GF-D8 (cell line): ENCODE measurements at places on chromosomes 3 and 15.

GRCh38 chr3:172516318-172517214, 6.7 kb downstream of the TNFSF10 start:
- no peak for DNase-seq

- DNase-seq = no peak
Measured at GRCh38 chr15:97748576-97748975, 211.9 kb upstream of the ARRDC4 start.

GRCh38 chr3:169931747-169932520, 20.6 kb downstream of the SAMD7 start:
- DNase-seq = no peak

GRCh38 chr15:86060674-86061073, 19.0 kb upstream of the AGBL1 start:
- DNase-seq = no peak

- DNase-seq = no peak
Measured at GRCh38 chr3:181382656-181383055, 329.1 kb upstream of the SOX2 start.

- DNase-seq = no peak
Measured at GRCh38 chr15:45919806-45920205, 285.0 kb downstream of the SQOR start.

GRCh38 chr3:106006001-106006400, 137.2 kb upstream of the CBLB start:
- no peak for DNase-seq

DNA sequence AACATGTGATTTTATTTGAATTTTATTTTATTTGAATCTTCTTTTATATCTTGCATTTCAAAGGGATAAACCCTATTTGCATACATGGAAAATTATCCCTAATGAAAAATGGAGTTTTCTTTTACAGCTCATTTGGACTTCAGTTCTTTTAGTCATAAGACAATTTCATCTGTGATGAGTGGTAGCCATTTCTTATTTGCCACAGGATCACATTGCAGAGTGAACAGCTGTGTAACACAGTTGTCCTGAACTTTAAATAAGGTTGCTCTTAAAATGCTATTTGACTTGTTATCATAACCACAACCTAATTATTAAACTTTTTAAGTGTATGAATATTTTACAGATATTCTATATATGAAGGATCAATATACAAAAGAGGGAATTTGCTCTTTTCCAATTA, 221.7 kb upstream of the ROPN1 start:
- no peak for DNase-seq

DNA sequence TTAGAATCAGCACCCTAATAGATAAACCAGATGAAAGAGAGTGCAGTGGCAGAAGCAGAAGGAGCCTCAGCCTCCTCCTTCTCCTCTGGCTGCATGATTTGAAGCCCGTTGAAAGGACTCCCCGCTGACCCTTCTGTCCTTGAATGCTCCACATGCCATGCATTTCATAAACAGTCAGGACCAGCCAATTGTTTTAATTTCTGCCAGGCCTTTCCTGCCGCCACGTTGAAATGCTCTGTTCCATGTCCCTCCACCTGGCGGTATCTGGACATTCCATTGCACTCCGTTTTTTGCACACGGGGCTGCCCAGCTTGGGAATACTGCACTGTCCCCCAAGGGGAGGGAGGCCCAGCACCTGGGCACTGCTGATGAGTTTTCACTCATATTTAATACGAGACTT, 35.2 kb upstream of the GLCE start:
- no peak for DNase-seq

DNA sequence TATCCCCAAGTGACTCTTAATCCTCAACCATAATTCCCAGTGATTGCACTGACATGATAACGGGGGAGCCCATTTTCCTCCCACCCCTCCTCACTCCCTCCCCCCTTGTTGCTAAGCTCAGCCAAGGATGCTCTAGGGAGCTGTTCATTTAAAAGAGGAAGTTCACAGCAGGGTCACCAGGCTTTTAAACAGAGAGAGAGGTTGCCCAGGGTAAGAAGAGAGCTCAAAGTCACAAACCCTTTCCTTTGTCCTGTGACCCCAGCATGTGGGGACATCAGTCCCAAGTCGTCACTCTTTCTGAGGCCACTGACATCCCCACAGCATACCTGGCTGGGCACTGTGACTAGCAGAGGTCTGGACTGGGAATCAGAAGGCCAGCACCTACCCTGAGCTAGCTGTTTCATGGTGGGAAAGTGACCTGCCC, 144.1 kb downstream of the RORA start:
- DNase-seq = no peak

- DNase-seq = no peak
Measured at GRCh38 chr3:45244356-45244755, 18.3 kb upstream of the TMEM158 start.

DNA sequence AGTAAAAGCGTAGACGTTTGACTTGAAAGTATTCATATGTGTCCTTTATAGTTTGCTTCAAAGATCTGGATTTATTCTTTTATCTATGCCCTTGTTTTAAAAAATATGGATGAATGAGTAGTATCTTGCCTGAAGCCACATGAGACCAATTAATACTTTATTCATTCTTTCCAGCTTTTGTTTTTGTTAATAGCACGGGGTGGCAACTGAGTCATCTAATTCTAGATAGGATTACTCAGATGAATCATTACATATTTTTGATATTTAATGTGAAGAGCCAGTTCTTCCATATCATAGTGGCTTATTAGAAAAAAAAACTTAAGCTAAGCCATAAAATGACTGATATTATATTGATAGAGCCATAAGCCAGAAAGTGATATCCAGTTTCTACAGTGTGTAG, 121.9 kb downstream of the BBX start:
- no peak for DNase-seq

- peak; percentile 39 for DNase-seq
Measured at GRCh38 chr3:188431553-188431952, 277.6 kb downstream of the LPP start.

- DNase-seq = no peak
Measured at GRCh38 chr3:126130981-126131745, 47.2 kb upstream of the SLC41A3 start.

GRCh38 chr3:23590424-23591273, 215.1 kb upstream of the UBE2E1 start:
- DNase-seq = no peak
